Brain microvascular endothelial cell (primary cell): ENCODE measurements at places on chromosomes 2 and 18.

- DNase-seq, result peak; percentile 98
Observed at GRCh38 chr2:39494784-39495251, 57.7 kb upstream of the MAP4K3 start.

DNA sequence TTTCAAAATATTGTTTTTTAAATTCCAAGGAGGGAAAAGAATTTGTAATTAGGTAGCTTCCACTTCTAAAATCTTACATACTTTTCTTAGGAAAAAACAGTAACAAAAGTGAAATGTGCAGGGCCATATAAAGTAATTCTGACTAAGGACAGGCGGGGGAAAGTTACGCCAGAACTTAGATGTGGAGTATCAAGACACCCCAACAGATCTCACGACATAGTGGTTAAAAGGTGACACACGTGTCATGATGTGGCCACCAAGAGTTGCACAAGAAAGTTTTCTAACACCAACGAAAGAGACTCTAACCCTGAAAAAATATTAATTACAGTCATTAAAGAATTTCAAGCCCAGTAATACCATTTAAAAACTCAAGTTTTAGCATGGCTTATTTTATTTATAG is 51.0 kb downstream of the KIDINS220 start:
- no peak for DNase-seq

- no peak for DNase-seq
Observed at GRCh38 chr18:43081396-43081795, 34.1 kb downstream of the RIT2 start.

DNA sequence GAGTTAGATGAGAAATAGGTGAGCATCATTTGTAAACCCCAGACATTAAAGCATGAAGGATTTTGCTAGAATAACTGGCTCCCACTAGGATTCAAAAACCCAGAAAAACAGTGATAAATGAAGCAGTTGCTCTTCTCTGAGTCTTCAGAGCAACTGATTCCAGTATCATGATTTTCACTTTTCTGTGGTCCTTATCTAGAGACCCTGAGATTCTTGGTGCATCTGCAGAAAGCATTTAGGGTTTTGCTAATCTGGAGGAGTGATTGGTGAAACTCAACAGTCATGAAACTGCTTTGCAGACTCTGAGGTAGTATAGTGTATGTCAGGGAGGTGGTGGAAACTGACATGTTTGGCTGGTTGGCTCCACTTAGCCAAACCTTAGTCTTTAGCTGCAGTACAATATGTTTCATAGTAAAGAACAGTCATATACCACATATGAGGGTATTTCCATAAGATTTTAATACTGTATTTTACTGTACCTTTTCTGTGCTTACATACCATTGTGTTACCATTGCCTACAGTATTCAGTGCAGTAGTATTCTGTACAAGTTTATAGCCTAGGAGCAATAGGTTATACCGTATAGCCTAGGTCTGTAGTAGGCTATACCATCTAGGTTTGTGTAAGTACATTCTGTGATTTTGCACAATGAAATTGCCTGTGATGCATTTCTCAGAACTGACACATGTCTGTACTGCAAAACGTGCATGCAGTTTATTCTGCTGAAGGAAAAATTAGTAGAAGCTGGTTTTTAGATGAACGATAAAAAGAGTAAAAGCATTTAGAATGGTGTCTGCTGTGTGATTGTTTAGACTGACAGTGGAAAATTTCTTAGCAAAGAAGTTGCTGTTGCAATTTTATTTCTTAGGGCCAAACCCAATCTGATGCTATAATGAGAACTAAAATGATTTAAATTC is 23.8 kb downstream of the EML4 start:
- DNase-seq, result no peak

GRCh38 chr2:85278361-85278760 is 49.4 kb downstream of the TGOLN2 start:
- peak; percentile 29 for DNase-seq

DNA sequence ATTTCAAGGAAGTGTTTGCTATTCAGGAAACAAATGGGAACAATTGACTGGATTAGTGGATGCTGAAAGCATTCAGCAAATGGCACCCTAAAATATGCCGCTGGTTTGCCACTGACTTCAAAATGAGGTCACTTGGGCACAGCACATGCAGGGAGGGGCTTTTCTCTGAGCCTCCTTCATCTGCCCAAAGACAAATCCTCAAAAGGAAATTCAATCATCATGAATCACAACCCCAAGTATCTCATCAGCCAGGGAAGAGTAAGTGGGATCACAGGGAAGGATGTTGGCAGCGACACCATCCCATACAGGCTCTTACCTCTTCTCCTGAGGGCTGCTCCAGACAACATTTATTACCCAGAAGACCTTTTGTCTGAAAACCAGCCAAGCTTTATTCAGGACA is 14.4 kb upstream of the SP140L start:
- peak; percentile 25 for DNase-seq

DNA sequence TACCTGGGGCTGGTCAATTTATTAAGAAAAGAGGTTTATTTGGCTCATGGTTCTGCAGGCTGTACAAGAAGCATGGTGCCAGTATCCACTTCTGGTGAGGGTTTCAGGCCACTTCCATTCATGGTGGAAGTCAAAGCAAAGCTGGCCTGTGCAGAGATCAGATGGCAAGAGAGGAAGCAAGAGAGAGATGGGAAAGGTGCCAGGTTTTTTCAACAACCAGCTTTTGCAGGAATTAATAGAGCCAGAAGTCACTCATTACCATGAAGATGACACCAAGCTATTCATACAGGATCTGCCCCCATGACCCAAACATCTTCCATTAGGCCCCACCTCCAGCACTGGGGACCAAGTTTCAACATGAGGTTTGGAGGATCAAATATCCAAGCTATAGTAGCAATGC is 56.8 kb upstream of the ST3GAL5 start:
- DNase-seq, result no peak

DNA sequence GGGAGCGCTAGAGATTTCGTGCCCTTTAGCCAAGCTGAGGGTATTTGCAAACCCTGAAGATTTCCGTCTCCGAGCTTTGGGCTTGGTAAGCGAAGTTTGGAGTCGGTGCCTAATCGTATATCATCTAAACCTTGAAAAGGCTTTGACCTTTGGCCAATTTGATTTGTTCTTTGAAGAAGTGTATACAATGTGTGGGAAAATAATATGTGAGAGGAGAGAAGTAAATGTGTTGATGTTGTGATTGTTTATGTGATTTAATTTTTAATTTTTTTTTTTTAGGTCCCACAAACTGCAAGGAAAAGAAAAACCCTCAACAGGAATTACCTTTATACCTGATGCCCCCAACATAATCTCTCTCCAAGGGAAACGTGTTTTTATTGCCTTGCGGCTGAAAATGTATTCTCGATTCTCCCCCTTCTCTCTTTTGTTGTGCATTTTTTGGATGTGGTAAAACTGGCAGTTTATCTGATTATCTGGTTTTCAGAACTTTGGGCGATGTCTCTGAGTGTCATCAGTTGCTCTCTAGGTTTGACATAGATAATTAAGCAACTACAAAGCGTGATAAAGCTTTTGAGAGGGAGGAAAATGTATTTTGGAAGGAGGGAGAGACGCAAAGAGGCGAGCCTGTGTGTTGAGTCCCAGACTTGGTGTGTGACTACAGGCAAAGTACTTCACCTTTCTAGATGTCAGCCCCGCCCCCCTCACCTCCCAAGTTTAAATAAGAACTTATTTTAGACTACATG is 912 bp upstream of the FBXO11 start:
- DNase-seq, result no peak

- peak; percentile 97 for DNase-seq
Observed at GRCh38 chr2:143426296-143426695, 297.1 kb downstream of the ARHGAP15 start.

DNA sequence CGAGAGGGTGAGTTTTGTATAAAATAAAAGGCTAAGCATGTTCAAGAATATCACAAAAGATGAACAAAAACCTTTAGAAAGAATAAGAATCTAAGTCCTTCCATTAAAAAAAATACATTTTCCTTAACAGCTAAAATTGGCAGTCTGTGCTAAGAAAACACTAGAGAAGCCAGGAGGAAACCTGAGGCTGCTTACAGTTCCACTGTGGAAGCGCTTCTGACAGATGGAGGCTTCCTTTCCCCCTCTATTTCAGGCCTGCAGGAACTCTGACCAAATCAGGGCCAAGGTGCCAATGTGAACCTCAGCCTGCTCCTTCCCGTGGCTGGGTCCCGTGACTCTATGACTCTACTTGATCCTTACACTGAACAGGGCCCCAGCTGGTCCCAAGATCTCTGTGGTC is 108.1 kb upstream of the ARHGAP28 start:
- DNase-seq, result no peak

DNA sequence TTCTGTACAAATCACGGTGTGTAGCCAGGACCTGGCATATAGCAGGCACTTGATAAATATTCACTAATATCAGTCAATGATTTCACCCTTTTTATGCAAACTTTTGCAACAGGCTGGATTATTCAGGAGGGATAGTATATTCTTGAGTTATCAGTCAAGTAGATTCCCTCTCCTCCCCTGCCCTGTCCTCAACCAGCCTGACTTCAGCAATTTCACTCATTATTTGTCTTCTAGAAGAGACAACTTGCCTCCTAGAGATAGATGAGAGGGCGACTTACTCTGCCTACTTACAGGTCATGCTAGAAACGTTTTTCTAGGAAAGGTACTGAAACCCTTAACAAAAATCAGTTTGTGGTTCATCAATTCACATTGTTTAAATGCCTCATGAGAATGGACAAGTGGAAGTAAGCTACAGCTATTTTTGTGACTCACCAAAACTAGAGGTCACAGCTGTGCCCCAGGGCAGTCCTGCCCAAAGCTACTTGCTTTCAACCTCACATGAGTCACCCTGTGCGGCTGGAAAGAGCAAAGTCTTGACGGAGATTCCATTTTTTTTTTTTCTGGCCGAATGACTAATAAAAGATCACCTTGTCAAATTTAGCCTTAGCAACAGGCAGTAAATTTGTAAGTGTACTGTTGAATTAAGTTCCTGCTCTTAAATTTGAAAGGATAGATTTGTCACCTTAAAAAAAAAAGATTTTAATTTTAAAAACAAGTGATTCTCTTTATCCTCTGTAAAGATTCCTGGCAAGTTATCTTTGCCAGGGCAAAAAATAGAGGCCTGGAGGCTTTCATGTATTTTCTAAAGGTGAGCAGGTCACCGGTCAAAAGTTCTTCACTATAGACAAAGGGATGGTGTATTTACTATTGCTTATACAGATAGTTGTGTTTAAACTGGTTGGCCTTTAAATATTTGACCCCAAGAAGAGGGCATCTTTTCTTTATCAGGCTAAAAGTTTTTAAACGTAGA is 109.0 kb upstream of the SLC35G4 start:
- DNase-seq, result peak; percentile 96

DNA sequence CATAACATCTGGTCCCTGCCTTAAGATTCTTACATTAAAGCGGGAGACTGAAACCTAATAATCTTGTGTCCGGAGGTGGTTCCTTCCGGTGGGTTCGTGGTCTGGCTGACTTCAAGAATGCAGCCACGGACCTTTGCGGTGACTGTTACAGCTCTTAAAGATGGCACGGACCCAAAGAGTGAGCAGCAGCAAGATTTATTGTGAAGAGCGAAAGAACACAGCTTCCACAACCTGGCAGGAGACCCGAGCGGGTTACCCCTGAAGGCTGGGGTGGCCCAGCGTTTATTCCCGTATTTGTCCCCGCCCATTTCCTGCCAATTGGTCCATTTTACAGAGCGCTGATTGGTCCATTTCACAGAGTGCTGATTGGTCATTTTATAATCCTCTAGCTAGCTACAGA is 122.3 kb upstream of the SIX2 start:
- peak; percentile 78 for DNase-seq

DNA sequence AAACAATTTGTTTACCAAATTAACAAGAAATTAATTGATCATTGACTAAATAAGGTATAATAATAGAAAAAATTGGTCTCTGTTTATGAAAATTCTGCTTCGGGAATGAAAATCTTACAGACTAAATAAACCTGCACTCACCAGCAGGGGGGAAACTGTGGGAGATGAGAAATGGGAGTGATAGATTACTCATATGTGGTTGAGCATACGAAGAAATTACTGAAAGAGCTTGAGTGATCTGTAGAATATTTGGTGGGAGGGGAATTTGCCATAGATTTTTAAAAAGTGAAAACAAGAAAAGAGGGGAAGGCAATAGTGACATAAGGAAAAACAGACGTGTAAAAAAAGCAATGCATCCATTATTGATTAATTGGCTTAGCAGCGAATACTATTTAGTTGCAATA is 2.2 kb downstream of the HMSD start:
- peak; percentile 45 for DNase-seq

GRCh38 chr2:233410196-233410760 is 56.0 kb downstream of the DGKD start:
- DNase-seq, result no peak

DNA sequence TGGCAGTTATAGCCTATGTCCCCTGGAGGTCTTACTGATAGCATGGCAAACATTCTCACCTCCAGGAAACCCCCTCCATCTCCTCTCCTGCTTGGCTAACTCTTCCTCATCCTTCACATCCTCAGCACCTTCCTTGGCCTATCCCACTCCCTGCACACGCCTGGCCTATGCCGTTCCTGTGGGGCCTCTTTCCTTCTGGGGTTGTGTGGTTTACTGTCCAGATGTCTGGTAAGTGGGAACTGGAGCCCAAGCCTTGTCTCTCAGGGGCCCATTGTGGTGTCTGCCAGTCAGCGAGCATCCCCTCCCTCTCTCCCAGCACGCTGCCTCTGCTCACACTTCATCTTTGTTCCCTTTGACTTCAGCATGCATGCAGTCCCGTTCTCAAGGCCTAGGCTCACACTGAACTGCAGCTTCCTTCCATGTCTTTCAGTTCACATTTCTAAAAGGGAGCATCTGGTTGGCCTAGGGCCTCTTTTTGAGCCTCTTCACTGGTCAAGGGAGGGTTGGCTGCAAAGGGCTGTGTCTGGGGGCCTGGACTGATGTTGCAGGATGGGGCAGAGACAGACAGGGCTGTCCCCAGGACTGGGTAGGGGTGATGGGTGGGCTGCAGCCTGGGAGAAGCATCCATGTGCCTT is 13.1 kb downstream of the SPR start:
- DNase-seq, result no peak

- DNase-seq, result no peak
Observed at GRCh38 chr2:99562516-99562915, 72.7 kb upstream of the REV1 start.

- peak; percentile 81 for DNase-seq
Observed at GRCh38 chr2:47631792-47632398, 151.1 kb upstream of the MSH6 start.

DNA sequence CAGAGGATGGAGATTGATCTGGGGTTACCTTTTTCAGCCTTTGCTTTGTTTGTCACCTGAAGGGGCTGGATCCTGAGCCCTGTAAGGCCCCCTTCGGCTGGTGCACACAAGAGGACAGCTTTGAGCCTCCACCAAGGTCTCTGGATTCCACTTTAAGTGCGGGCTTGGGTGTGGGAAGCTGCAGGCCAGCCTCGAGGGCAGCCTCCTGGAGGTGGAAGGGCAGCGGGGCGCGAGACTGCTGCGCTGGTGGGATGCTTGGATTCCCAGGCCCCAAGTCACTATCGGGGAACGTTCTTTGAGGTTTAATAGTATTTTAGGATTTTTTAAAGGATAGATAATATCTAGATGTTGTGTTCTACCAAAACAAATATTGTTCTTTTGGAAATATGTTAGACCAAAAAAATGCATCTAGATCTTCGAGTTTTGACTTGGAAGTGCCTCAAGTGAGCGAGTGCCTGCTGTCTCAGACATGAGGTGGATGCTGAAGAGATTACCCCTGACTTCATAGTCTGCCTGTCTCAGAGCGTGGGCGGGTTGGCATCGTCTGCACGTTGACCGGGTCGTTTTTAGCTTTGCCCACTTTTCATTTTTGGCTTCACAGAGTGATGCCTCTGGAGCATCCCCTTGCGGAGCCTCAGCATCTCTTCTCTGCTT is 113.8 kb downstream of the AGAP1 start:
- DNase-seq, result peak; percentile 52

GRCh38 chr2:197628043-197628500 is 47.3 kb downstream of the RFTN2 start:
- peak; percentile 16 for DNase-seq
